Activated CD4-positive, alpha-beta T cell treated with anti-CD3 and anti-CD28 coated beads for 24 hours (primary cell): ENCODE measurements at places on chromosomes 2 and 18.

- no peak for DNase-seq
Measured at GRCh38 chr18:68699043-68699442, 15.9 kb downstream of the TMX3 start.

DNA sequence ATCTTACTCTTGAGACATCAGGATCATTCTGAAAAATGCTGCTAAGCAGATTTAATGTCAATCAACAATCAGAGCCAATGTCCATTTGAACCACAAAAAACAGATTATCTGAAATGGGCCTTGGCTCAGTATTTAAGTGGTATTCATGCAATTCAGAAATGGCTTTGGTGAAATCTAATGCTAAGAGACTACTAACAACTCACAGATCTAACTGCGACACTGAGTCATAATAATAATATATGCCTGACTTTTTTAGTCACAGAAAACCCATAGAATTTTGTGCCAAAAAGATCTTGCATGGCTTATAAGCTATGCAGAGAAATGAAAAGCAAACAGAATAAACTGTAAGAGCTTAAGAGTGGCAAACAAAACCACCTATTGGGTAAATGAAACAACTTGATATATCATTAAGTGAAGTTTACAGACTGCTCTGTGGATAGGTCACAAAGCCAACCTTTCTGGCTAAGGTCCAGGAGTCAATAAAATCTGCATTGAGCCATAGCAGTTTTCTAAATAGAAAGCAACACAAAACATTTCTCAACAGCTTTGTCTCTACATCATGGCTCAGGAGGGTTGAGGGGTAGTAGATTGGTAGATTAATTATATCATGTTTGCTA lies 234.3 kb downstream of the LRATD1 start:
- no peak for DNase-seq

- no peak for DNase-seq
Measured at GRCh38 chr2:229974266-229974665, 52.0 kb downstream of the FBXO36 start.

DNA sequence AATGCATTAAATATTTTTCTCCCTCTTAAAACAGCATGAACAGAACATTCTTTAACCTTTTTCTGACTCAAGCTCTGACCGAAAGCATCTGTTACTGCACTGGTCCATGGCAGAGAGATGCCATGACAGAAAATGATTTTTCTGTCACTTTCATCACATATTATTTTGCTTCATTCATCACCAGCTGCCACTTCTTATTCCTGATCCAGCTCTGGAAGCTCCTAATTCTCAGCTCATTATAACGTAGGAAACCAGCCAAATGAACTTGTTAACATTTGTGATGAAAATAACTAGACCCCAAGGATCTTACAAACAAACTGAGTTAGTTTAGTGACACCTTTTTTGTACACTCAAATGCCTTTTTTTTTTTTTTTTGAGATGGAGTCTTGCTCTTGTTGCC lies 7.6 kb upstream of the CFLAR start:
- DNase-seq = no peak

DNA sequence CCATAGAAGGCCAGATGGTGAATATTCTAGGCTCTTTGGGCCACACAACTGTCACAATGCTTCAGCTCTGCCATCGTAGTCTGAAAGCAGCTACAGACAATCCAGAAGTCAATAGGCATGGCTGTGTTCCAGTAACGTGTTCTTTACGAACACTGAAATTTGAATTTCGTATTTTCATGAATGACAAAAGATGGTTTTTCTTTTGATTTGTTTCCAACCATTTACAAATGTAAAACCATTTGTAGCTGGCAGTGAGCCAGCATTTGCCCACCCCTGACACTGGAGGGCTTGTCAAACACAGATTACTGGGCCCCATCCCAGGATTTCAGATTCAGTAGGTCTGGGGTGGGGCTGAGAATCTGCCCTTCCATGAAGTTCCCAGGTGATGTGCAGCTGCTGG lies 83.0 kb upstream of the ATG16L1 start:
- no peak for DNase-seq

- DNase-seq = no peak
Measured at GRCh38 chr2:178908810-178909209, 101.6 kb upstream of the TTN start.
